ENCODE measurements at places on chromosomes 4 and X.

DNA sequence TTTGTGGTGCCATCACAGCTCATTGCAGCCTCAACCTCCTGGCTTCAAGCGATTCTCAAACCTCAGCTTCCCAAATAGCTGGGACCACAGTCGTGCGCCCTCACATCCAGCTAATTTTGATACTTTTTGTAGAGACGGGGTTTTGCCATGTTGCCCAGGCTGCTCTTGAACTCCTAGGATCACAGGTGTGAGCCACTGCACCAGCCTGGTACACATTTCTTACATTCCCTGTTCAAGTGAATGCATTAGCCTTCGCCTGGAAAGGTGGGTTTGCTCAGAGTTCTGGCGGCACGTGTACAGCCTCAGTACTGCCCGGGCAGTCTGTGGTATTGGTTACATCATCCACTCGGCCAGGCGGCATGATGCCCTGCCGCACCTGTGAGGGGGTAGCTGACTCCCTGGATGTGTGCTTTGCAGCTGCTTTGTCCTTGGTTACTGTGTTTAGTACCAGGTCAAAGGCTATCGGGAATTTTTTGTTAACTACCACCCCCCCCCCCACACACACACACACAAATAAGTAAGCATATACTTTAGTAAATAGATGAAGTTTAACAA lies 57.1 kb downstream of the TNIP2 start:
- DNase-seq: no peak

GRCh38 chr4:147463065-147463464 lies 17.8 kb upstream of the EDNRA start:
- peak; percentile 37 for DNase-seq

- no peak for DNase-seq
Measured at GRCh38 chrX:48636776-48637175, 39.5 kb downstream of the WDR13 start.

- DNase-seq: no peak
Measured at GRCh38 chr4:124157396-124158083, 555.0 kb downstream of the ANKRD50 start.

DNA sequence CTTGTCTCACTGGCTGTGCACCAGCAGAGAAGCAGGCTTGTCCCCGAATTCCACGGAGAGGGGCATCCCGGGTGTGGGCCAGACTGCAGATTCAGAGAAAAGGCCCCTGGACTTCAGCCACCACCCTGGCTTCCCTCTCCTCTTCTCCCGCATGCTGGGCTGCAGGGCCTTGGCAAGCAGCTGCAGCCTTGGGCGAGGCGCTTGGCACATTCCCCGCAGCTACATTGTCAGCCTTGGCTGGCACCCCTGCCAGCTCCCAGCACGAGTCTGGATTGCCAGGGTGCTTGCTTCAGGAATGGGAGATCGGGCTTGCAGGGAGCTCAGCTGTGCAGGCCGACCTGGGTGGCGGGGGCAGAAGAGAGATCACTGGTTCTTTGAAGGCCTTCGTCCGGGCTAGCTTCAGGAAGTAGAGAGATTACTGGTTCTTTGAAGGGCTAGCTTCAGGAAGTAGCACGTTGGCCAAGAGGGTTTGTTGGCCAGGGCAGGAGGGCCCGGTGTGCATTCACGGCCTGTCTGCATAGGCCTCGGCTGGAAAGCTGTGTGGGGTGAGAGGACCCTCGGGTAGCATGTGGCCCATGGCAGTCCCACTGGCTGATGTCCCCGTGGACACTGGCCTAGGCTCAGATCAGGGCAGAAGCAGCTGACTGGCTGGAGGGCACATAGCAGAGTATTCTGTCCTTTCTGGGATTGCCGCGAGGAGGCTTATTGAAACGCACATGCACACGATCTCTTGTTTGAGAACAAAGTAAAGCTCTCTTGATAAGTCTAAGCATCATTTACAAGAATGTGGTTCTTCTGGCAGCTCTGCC lies 2.7 kb downstream of the ABCD1 start:
- no peak for DNase-seq

DNA sequence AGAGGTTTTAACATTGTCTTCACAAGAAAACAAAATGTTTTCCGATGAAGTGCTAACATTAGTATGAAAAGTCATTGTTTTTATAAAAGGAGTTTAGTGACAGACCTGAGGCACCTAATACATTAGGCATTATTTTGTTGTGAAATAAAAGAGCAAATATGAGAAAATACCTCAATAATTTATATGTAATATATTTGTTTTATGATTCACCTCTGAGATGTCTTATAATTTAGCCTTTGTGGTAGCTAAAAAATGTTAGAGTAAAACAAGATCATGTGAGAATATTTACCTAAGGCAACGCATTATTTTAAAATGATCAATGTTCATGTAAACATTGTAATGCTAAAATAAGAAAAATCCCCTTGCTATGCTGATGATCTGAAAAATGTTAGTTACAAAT lies 100.9 kb upstream of the WDFY3 start:
- no peak for DNase-seq

- no peak for DNase-seq
Measured at GRCh38 chr4:3227878-3228675, 20.9 kb upstream of the MSANTD1 start.

DNA sequence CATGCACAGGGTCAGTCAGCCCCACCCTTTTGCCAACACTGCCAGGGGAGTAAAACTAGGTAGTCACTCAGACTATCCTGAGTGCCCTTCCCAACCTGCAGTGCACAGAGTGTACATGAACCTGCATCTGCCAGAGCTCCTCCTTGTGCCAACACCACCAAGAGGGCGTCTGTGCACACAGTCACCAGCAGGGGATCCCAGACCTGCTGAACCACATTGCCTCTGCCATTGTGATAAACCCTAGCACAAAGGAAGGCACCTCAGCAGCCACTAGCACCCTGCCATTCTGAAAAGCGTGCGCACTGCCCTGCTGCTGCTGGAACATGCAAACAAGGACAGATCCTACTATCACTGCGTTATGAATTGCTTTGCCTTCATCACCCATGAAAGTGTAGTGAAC lies 247.8 kb upstream of the POU3F4 start:
- DNase-seq: no peak

GRCh38 chrX:71632923-71633657 lies 14.8 kb upstream of the CXCR3 start:
- no peak for DNase-seq

- DNase-seq: no peak
Measured at GRCh38 chr4:174592985-174593335, 70.7 kb upstream of the HPGD start.

DNA sequence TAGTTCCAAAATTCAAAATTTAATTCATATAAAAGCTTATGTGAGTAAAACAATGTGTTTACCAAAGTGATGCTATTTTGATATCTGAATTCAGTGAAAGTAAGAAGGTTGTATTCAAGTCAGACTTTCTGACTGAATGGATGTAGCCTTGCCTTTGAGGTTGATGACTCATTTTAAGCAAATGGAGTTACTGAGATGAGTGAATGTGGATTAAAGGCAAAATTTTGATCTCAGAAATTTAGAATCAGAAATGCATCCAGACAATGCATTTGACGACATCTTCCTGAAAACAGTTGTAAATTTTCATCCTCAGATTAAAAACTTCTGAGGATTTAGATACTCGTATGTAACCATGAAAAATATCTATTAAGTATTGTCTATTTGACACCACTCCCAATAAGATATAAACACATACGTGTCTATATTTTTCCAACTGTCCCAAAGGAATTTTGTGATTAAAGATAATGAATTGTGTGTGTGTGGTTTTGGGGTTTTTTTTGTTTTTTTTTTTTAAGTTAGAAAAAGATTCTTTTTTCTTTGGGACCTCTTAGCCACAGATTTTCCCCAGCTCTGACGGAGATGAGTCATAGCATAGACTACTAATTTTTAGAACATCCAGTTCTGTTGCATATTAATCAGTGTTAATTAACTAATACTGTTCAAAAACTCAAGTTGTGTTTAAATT lies 34.4 kb downstream of the NFKB1 start:
- DNase-seq: no peak

DNA sequence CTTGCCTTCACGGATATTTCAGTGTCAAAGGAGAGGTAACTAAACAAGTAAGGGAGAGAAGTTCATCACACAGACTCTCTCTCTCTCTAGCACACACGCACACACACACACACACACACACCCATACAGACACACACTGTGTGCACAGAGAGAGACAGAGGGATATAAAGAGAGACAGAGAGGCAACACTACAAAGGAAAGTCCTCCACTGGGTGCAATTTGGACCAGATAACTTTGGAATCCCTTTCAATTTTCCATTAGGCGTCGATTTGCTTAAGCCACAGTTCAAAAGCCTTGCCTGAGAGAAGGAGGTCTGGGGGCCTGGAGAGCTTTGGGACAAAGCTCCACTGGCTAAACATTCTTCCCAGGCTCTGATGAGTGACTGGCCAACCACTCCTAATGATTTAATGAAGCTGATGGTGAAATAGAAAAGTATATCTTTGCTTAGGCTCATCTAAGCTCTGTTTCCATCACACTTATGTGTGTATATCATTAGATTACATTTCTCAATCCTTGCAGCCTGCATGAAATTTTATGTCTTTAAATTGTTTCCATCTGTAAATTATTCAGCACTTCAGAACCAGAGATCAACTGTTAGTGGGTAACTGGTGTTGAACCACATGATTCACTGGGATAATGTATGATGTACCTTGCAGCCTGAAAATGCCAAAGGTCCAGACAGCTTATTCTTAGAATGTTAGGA lies 180.8 kb downstream of the MAGEB17 start:
- DNase-seq: no peak

DNA sequence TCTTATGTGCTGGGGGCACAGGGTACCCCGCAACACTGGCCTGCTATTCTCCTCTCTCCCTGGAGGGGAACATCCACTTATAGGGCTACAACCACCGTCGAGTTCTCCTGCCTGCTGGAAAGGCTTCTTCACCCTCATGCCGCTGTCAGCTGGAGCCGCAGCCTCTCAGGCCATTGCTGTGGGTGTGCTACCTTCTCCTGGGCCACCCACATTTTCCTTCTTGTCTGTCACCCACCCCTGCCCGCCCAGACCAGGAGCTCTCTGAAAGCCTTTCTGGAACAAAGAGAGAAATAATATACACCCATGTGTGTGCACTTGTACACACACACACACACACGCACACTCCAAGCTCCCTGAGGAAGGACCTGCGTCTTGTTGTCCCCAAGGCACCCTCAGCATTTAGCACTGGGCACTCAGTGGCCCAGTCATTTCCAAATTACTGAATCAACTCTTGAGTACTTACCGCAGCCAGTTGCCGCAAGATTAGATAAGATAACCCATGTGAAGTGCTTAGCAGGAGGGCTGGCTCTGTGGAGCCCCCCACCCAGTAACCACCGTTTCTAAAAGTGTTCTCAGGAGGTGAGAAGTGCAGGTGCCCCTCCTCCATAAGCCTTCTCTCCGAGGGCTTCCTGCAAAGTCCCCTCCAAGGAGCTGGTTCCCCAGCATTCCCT lies 50.2 kb downstream of the CPZ start:
- no peak for DNase-seq

DNA sequence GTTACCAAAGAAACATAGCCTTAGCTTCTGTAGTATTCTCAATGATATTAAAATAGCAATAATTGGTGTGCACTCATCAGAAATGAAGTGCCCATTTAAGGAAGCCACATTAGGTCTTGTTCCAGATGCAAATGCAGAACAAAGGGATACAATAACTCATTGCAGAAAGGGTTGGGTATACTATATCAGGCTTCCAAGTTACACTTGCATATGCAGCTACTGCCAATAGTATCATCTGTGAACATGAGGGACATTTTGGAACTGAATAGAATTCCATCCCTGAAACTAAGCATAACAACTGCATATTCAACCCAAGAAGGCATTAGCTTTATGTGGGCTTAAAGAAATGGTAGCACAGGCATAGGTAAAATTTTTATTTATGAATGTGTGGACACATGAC lies 167.8 kb downstream of the ANTXR2 start:
- DNase-seq: no peak

- no peak for DNase-seq
Measured at GRCh38 chr4:100816436-100817045, 298.7 kb upstream of the EMCN start.

DNA sequence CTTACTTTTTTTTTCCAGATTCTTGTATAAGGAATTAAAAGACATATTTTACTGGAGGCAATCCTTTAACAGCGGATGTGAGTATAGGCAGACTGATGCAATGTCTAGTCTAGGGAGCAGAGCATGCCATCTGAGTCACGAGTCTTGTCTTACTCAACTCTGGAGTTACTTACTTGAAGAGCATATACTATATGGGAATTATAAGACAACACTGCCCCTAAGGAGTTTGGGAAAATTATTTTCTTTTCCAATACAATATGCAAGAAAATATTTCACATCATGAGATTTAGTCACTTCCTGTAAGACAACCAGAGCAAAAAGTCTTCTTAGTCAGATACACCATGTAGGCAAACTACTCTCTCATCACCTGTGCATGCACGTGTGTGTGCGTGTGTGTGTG lies 537.3 kb upstream of the FTHL17 start:
- DNase-seq: peak; percentile 88

DNA sequence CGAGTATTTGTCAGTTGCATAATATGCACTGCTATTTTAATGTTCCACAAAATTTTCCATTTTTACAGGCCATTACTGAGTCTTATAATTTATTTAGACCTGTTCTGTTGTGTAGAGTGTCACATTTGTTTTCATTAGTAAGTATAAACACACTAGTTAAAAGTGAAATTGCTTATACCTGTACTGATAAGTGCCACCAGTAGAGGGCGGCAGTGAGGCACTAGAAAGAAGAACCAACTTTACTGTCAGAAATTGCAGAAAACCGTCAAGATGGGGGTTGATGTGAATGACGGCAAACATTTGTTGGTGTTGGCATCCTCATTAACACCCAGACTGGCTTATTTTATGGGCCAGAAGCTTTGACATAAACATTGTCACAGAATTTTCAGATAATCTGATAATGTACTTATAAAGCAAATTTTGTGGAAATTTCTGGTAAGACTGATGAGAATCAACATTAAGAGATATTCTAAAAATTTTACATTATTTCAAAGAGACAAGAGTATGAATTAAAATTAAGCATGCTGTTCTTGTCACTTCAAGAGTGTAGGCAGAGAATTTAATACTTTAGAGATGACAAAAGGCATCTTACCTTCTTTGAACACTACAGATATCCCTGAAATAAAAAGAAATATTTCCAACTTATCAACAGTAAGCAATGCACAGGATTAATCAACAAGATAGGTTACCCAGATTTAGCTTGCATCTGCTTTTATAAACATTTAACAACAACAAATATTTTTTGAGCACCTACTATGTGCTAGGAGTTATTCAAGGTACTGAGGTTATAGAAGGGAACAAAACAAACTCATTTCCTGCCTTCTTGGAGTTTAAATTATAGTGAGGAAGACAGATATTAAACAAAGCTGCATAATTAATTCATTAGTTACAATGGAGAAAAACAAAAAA lies 24.9 kb downstream of the ALPK1 start:
- no peak for DNase-seq

- DNase-seq: peak; percentile 70
Measured at GRCh38 chr4:74114234-74114633, 15.2 kb upstream of the CXCL2 start.

All from AG04449 (cell line).